Stimulated activated CD4-positive, alpha-beta T cell treated with anti-CD3 and anti-CD28 coated beads, TNF-alpha, amount 100 ng/mL, for 4 hours (primary cell): ENCODE measurements at places on chromosomes 11 and 22.
A peak's percentile ranks its signal among the peaks of the same experiment; 100 is the strongest.

- DNase-seq = no peak
Measured at GRCh38 chr11:79525257-79525656, 84.4 kb upstream of the TENM4 start.

- DNase-seq = no peak
Measured at GRCh38 chr22:36763576-36763975, 12.3 kb downstream of the IFT27 start.

- DNase-seq = no peak
Measured at GRCh38 chr11:35721651-35722282, 59.2 kb downstream of the TRIM44 start.

DNA sequence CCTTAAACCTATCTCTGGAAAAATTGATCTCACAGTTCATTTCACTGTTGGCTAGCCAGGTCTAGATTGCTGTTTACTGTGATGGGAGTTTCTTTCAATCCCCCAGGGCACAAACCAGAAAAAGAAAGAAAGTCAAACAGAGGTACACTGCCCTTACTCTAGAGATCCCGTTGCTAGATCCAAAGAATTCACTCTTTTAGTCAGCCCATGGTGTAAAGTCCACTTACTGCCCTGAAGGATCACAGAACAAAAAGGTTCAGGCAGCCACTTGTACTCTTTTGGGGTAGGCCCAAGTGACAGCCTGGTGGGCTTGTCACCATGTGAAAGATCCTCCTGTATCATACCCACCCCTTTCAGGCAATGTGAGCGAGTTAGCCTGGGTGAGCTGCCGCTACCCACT is 162.6 kb upstream of the CCDC179 start:
- no peak for DNase-seq

DNA sequence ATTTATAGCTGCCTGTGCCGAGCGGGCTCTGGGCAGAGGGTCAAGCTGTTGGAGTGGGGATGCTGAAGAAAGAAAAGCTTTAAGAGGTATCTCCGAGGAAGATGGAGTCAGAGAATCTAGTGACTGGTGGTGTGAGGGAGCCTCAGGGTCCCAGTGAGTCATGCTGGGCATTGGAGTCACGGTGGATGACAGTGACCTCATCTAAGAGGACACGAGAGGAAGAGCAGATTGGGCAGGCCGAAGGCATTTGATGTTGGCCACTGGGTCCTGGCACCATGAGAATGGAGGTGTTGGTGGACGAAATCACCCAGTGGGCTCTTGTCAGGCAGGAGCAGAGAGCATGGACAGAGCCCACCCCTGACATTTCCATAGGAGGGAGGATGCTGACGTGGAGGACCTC is 68.4 kb downstream of the TBC1D22A start:
- no peak for DNase-seq

GRCh38 chr22:37064553-37064952 is 13.0 kb downstream of the KCTD17 start:
- DNase-seq = no peak

GRCh38 chr11:102546427-102546826 is 15.9 kb upstream of the MMP7 start:
- DNase-seq = no peak

DNA sequence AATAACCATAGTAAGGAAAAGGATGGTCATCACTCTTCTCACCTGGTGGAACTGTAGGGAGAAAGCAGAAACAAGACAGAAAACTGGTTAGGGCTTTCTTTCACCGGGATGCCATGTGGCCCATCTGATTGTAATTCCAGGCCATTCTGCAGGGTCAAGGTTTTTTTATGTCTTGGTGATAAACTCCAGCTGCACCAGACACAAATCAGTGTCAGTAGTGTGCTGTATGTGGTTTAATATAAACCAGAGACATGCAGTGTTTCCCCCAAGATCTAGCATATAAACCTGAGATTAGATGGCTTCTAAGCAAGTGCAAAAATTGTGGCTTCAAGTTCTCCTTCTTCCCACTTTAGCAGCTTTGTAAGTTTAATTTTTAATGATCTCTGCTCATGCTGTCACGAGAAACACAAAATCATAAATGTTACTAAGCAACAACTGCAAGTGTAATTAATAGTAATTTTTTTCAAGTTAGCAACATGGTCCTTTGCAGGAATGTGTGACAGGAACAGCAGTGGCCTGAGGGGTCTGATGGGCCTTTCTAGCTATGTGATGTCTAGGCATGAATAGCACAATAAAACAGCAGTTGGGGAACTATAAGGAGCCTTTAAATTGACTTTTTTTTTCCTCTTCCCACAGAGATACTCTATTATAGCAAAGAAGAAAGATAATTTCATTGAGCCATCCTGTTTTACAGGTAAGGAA is 41.6 kb downstream of the BDNF start:
- no peak for DNase-seq

DNA sequence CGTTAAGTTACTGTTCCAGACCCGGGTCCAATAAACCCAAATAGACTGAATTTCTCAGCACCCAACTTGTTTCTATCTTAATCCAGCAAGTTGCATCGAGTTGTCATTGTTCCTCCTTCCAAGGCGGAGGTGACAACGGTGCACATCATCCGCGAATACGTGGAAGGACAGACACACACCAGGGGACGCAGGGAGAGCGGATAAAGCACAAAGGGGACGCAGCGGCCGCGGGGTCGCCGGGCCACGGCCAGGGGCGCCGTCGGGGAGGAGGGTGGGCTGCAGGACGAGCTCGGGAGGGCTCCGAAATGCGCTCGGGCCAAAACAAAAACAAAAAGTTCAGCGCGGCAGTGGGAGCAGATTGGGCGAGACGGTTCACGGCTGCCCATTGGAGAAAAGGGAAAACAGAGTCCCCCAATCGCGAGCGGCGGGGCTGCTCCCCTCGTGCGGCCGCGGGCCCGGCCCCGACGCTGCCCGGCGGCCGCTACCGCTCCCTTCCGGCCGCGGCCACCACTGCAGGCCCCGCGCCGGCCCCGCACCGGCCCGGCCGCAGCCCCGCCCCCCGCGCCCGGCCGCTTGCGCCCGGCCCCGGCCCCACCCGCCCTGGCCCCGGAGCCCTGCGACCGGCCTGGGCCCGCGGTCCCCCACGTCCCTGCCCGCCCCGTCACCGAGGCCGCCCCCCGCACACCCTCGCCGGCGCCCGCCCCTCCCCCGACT is 518 bp downstream of the KMT5B start:
- peak; percentile 13 for DNase-seq

DNA sequence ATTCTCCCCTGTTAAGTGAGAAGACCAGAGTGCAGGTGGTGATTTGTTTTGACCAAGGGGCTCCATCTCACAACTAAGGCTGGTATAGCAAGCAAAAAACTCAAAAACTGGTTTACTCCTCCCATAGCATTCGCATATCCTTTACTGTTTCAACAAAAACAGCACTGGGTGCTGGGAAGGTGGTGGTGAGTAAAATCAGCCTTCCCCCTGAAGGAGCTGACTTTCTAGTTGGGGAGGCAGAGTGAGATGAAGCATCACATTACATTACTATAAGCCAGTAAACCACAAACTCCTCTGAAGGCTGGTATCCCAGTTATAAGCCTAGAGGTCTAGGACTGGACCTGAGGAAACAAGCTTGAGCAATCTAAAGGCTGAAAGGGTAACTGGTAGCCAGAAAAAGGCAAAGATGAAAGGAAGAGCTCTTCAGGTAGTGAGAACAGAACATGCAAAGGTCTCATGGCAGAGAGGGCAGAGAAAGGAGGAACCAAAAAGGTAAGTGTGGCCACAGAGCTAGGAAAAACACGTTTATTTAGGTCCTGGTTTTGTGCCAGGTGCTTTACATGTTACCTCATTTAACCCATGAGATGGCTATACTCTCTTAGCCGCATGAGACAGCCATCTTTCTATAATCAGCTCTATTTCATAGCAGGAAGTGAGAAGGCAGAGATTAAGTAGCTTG is 22.3 kb downstream of the TMEM123 start:
- no peak for DNase-seq

DNA sequence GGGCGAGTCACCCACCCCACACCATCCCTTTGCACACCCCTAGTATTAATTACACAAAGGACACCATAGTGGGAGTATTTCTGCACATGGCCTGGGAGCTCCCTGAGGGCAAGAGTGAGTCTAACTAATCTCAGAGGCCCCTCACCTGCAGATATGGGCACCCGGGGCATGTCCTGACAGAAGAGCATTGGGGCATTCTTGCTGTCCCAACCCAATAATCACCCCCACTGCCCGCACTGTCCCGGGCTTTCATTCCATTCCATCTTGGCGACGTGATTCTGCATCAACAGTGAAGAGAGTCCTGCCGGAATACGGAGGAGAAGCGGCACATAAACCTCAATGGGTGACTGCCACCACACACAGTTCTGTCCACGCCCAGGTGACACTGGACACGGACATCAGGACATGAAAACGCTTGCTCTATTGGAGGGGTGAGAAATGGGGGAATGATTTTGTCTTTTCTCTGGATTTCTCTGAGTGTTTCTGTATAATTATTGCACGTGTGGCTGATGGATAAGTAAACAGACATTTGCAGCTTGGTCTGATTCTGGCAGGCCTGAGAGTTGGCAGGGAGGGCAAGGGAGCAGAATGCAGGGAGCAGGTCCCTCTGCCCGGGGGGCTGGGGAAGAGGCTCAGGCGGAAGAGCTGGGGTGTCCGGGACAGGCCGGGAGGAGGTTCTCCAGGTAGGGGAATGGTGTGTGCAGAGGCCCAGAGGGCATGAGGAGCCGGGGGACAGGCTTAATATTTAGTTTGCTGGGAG is 38.2 kb downstream of the SCUBE1 start:
- DNase-seq = no peak

DNA sequence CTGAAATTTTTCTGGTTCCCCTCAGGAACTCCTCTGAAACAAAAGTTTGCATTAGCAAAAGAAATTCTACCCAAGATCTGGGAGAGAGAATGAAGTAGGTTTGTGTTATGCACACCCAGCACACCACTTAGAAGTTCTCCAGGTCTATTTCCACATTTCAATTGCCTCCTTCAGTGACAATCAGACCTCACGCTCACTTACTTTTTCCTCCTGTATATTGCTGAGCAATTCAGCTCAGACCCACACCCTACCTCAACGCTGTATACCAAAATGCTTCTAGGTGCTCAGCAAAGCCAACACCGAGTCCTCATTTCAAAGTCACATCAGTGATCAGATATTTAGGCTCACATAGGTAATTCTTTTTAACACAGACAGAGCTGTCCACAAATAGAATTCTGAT is 19.2 kb downstream of the MRGPRX3 start:
- no peak for DNase-seq

- DNase-seq = peak; percentile 18
Measured at GRCh38 chr11:68904248-68904847, 657 bp downstream of the IGHMBP2 start.

DNA sequence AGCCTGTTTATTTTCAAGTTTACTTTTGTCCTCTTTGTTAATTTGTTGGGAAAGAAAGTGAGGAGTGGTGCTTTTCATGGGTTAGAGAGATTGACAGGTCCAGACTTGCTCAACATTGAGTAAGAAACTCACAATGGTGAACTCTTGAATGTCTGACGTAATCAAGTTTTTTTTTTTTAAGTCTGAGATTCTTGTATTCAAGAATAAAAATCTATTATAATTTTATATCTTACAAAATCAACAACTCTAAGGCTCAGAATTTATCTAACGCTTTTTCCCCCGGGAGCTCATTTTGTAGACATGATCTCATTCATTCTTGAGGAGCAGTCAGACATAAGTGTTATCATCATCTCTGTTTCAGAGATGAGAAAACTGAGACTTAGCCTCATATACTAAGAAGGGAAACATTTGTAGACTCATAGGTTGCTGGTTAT is 39.1 kb upstream of the SPTBN2 start:
- no peak for DNase-seq

- no peak for DNase-seq
Measured at GRCh38 chr11:131099013-131099412, 182.7 kb upstream of the SNX19 start.

GRCh38 chr11:33500861-33501479 is 199.7 kb downstream of the C11orf91 start:
- DNase-seq = no peak

DNA sequence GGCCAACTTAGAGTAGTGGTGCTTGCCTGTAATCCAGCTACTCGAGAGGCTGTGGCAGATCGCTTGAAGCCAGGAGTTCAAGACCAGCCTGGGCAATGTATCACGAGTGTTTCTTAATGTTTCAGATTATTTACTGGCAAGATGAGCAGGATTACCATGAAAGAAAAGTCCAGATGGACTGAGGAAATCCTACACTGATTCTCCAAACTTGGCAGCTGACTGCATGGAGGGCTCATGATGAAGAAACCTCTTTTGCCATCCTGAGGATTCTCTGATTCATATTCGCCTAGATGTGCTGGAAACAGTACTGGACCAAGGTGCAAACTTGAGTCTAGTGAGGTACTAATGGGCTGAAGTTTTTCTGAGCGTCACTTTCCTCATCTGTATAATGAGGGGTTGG is 2.8 kb upstream of the SIDT2 start:
- DNase-seq = no peak

- no peak for DNase-seq
Measured at GRCh38 chr11:134215836-134216235, 7.9 kb downstream of the NCAPD3 start.

GRCh38 chr22:47627556-47628253 is 865.3 kb downstream of the TBC1D22A start:
- no peak for DNase-seq

GRCh38 chr11:75577207-75577606 is 15.2 kb downstream of the SERPINH1 start:
- no peak for DNase-seq

- no peak for DNase-seq
Measured at GRCh38 chr11:1619449-1619848, 2.5 kb downstream of the KRTAP5-4 start.

DNA sequence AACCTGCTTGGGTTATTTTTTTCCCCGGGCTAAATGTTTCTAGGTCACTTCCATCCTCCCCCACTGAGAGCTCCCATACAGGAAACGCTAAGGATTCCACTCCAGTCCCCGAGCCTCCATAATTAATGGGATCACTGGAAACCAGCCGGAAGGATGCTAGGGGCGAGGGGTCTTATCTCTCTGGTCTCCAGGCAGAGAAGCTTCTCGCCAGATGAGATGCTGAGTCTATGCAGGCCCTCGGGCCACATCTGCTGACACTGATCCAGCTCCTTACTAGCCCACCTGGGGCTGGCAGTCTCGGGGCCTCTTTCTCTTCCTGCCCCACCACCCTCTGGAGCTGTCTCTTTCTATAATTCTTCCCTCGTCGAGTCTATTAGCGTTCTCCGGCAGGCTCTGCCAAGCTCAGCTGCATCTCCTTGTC is 125.9 kb upstream of the SYT13 start:
- no peak for DNase-seq

DNA sequence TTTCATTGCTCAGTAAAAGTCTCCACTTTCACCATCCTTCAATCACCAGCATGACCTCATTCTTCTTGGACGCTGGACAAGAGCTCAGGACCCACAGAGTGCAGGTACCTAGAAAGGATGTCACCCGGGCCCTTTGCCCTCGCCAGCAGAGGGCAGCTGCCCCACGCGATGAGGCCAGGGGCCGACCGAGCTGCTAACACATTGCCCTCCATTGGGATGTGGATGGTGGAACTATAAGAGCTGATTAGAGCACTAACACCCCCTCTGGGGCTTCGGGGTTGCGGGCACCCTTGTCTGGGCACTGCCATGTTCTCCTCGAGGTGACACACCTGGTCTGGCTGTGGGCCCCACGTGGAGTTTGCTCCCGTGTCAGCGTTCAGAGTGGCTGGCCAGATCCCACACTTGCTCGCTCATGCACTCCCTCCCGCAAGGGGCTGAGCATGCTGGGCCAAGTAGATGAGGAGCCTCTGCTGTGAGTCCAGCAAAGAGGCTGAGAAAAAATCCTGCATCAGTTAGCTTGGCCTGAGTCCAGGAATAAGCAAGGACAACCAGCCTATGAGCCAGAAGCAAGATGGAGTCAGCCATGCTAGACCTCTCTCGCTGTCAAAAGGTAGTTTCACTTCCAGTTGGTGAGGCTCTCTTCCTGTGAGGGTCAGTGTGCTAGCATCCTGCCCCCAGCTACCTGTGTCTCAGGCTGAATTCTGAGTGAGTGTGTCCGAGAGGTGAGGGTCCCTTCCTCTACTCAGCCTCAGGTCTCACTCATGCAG is 9.8 kb downstream of the KRTAP5-6 start:
- DNase-seq = no peak
